Activated CD8-positive, alpha-beta memory T cell treated with anti-CD3 and anti-CD28 coated beads for 24 hours (primary cell): ENCODE measurements at places on chromosomes 2 and 18.

DNA sequence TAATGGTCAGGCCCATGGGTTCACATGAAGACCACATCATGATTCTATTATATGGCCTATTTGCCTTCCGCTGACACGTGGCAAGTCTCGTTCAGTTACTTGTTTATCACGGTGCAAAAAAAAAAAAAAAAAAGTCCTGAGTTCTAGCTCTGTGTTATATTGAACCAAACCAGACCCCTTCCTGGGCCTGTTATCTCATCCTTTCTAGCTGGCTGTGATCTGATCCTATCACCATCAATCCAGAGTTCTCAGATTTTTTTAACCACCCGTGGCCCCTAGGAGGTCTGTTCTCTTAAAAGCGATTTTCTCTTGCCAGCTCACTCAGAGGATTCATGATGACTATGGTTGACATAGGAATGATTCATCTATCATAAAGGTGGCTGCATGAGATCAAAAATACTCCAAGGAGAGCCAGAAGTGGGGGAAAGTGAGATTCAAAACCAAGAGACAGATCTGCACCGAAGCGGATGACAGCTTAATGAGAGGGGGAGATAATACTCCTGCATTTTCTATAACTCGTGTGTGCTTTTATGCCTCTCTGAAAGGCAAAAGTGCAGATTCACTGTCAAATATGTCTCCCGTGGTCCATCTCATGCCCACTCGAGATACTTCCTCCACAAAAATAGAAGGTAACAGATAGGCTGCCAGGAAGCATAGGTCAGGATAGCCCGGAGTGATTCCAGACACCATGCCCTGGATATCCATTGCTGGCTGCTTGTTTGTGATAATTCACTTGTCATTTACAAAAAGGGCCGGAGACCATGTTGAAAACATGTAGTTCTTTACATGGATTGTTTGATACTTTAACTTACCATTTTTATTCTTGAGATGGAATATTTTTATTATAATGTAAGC, 505.7 kb upstream of the KLHL29 start:
- DNase-seq, result no peak

- no peak for DNase-seq
Measured at GRCh38 chr2:167126165-167126564, 237.9 kb downstream of the XIRP2 start.

DNA sequence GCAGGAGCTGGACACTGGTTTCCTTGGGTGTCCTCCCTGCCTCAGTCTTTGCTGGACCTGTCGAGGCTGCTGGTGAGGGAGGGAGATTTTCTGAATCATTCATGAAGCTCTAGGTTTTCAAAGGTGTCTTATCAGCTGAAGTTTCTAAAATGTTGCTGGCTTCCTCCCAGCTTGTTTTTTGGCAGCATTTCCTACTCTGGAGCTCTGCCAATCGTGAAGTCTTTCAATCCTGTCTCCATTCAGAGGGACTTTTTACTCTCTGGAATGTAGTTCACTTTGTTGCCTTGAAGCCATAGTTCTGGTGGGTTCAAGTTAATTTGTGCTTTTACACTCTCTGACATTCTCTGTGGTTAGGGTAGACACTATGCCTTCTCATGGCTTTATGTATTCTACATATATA, 23.9 kb downstream of the SNTG2 start:
- no peak for DNase-seq

DNA sequence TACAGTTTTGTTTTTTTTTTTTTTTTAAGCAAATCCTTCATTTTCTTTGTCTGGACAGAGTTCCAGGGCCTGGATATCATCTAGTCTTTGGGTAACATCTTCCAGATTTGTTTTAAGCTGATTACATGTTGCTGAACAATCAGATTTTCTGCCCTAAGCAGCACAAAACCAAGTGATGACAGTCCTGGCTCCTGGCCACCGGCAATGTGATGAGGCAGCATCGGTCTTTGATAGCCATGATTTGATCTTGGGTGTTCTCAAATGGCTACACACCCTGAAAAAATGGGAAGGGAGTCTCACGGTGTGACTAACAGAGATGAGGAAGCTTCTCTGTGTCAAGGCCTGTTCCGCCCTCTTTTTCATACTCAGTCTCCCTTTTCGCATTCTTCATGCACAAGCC, 708.6 kb upstream of the ZEB2 start:
- no peak for DNase-seq

DNA sequence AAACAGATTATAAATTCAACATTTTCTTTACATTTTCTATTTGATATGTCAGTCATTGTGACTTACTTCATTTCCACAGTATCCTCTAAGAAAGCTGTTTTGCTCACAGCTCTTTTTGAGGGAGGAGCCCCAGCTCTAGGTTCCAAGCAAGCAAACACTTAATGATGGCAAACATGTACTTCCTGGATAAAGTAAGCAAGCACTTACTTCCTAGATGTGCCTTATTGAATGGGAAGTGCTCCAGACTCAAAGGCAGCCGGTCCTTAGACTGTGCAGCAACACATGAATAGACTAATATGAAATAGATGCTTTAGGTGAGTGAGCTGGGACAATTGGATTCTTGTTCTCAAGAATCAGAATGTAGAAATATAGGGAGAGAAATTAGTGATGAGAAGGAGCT, 2149.8 kb upstream of the PIK3C3 start:
- no peak for DNase-seq

DNA sequence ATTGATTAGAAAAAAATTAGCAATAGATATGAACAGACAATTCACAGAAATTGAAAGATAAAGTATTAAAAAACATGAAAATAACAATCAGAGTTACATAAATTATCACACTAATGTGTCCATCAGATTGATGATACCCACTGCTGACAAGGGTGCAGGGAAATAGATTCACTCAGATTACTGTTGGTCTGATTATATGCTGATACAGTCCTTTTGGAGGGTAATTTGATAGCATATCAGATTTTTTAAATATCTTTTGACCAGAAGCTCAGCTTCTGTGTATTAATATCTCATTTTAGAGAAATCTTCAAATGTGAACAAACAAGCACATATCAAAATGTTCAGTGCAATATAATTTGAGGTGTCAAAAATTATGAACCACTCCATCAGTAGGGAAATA, 157.9 kb upstream of the EPC2 start:
- DNase-seq, result no peak

- no peak for DNase-seq
Measured at GRCh38 chr18:25449046-25449445, 97.1 kb upstream of the ZNF521 start.

DNA sequence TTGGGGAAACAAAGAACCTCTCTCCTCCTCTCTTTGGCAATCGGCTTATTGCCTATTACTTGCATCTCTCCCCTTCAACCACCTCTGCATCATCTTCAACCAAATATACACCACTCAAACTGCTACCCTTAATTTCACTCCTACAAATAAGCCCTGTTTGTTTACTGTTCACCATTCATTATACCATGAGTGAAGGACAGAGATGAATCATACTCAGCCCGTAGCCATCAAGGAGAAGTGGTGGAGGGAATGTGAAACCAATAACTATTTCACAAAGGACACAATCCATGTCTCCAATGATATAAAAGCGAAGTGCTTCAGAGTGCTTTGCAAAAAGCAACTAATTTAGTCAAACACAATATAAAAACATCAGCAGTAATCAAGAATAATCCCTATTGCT, 76.8 kb downstream of the CACNB4 start:
- no peak for DNase-seq

- no peak for DNase-seq
Measured at GRCh38 chr2:69298862-69299261, 88.2 kb downstream of the GFPT1 start.

DNA sequence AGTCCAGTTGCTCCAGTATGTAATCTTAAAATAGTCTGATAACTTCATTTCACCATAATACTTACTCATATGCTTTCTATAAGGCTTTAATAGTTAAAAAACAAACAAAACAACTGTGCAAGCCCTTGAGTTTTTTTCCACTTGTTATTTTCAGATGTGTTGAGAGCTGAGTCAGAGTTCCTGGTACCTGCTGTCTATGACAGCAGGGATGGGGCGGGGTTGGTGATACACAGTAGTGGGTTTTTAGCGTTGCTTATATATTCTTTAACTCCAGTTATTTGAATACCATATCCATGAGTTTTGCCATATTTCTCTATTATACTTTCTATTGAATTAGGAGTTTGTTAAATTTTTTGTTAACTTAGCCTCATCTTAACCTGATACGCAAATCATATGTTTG, 5.0 kb downstream of the NAPG start:
- DNase-seq, result no peak

- peak; percentile 87 for DNase-seq
Measured at GRCh38 chr2:234483568-234484251, 13.2 kb downstream of the ARL4C start.

DNA sequence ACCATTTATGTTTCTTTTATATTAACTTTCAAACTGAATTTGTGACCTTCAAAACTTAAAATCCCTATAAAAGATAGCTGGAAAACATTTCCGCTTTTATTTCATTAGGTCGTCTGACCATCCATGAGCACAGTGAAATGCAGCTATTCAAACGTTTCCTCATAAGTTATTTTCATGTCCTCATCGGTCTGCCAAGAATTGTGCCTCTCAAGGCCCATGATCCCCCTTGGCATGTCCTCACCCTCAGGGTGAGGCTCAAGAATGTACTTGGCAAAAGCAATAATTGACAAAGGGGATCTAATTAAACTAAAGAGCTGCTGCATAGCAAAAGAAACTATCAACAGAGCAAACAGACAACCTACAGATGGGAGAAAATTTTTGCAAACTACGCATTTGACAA, 12.4 kb downstream of the SLC66A2 start:
- no peak for DNase-seq

GRCh38 chr18:79616651-79617510, 62.7 kb upstream of the CTDP1 start:
- DNase-seq, result no peak

- no peak for DNase-seq
Measured at GRCh38 chr2:218839430-218839829, 7.8 kb upstream of the PRKAG3 start.

GRCh38 chr2:85371045-85371444, 16.5 kb downstream of the ELMOD3 start:
- no peak for DNase-seq

DNA sequence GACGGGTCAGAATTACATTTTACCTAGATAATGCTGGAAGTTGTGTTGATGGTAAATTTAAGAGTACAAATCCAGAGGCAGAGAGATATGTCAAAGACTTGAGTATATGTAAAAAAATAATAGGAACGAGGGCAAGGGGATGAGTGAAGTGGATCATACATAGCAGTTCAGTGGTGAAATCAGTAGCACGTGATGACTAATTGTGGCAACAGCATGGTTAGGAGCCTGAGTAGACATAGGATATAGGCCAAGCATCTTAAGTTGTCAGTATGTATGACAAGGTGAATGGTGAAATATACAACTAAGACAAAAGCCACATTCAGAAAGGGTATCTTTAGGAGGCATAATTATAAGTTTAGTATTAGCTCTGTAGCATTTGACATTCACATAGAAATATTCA, 826.5 kb upstream of the PIK3C3 start:
- DNase-seq, result no peak

DNA sequence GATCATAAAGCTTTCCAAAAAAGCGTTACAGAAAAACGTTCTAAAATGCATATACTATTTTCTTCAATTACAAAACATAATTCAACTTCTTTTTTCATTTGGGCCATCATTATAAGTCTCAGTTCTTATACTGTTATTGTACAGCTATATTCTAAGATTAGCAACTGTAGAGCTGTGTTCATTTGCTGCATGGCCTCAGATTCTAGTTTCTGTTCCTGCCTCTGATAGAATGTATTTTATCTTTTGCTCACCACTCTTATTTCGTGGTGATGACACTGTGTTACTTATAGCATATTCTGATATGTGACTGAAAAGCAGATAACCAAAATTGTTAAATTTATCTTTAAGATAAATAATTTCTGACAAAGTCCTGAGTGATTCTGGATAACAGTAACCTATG, 67.2 kb downstream of the PTRHD1 start:
- no peak for DNase-seq
